Putamen (tissue), 1 donor: ENCODE measurements at places on chromosomes 3 and 15.

DNA sequence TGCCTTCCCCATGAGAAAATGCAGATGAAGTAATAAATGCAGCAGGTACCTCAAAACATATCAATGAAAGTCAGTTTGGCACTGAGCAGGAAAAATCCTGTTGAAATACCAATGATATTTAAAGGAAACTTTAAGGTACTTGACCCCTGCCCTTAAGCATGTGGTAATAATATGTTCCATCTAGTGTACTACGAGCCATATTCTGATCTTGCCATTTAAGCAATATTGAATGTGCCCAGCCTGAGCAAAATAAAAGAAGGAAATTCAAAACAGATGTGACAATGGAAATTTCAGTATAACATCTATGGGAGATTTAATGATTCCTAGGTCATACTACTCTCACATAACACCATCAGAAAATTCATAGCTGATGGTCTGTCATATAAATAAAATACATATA lies 191.8 kb upstream of the CGNL1 start:
- no peak for DNase-seq

DNA sequence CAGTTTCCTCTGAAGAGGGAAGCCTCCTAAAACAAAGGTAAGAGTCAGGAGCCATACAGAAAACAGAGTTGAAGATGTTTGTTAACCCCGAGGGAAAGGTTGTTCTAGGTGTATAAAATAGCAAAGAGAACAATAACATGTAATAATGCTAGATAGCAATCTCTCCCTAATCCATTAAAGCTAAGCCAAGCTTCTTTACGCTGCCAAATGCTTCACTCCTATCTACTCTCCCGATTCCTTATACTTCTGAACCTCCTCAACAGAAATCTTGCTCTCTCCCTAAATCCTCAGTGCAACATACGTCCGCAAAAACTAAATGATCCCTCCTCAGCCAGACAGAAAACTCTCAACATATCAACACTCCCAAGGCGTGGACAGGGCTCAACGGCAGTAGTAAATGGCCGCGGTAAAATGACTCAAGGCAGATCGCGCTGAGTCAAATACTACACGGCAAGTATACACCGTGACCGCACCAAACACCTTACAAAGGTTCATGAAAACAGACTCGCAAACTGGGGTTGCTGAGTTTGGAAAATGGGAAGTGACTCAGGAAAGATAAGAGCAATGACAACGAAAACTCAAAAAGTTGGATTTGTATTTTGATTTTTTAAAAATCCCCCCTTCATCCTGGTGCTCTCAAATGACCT lies 682 bp downstream of the CLDND1 start:
- DNase-seq = no peak

DNA sequence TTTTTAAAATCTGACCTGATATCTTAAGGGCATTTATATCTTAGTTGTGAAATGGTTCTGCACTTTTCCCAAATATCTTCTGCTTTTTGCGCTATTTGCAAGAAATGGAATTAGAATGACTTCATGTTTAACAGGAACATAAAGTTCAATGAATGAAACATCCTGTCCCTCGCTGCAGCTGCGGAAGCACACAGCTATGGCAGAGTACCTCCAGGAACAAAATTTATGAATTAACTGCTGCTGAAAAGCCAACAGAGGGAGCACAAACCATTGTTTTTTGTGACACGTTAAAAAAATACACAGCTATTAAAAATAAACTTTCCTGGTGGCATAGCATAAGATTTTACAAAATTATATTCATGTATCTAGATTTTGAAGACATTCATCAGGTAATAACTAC lies 404.4 kb upstream of the MDFIC2 start:
- peak; percentile 13 for DNase-seq

DNA sequence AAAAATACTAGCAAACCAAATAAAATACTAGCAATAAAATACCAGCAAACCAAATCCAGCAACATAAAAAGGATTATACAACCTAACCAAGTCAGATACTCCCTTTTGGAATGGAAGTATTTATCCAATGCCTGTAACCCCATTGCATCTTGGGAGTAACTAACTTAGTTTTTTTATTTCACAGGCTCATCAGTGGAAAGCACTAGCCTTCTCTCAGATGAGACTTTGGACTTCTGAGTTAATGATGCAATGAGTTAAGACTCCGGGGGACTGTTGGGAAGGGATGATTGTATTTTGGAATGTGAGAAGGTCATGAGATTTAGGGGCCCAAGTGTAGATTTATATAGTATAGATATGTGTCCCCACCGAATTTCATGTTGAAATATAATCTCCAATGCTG lies 41.2 kb downstream of the POLQ start:
- DNase-seq = no peak

GRCh38 chr3:131549340-131549739 lies 46.6 kb upstream of the MRPL3 start:
- DNase-seq = no peak

DNA sequence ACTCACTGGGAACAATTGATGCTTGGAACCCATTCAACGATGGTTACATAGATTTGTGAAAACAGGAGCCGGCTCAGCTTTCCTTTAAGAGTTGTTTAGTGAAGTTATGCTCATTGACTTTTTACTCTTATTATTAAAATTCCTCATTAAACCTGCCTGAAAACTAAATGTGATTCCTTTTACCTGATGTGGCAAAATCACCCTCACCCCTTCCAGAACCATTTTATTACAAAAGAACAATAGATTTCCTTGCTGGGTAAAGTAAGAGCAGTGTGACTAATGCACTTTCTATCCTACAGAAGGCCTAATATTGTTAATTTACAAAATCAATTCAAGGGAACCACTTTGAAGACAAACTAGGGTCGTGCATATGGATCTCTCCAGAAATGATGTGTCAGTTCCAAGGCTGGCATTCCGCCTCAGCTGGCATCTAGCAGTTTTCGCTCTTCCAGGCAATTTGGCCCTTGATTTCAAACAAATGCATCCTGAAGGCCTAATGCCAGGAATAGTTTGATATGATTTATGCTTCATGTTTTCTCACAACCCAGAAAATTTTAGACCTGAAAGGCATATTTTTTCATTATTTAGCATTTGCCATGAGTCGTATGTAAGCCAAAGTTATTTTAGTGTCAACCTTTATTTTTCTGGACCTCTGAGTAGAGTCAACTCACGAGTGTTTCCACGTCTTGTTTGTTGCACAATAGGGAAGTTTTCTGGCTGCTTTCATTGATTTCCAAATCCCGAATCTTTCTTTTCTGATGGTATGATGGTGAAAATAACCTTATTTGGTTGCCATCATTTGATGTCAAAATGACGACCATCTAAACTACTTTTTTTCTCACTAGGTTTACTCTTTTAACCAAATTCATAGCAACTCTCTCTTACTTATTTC lies 447.8 kb downstream of the MECOM start:
- DNase-seq = no peak

- DNase-seq = no peak
Observed at GRCh38 chr3:155417119-155417517, 123.6 kb upstream of the STRIT1 start.

- DNase-seq = no peak
Observed at GRCh38 chr3:153173758-153174516, 11.9 kb downstream of the RAP2B start.

- no peak for DNase-seq
Observed at GRCh38 chr3:144167634-144168033, 196.0 kb downstream of the DIPK2A start.

DNA sequence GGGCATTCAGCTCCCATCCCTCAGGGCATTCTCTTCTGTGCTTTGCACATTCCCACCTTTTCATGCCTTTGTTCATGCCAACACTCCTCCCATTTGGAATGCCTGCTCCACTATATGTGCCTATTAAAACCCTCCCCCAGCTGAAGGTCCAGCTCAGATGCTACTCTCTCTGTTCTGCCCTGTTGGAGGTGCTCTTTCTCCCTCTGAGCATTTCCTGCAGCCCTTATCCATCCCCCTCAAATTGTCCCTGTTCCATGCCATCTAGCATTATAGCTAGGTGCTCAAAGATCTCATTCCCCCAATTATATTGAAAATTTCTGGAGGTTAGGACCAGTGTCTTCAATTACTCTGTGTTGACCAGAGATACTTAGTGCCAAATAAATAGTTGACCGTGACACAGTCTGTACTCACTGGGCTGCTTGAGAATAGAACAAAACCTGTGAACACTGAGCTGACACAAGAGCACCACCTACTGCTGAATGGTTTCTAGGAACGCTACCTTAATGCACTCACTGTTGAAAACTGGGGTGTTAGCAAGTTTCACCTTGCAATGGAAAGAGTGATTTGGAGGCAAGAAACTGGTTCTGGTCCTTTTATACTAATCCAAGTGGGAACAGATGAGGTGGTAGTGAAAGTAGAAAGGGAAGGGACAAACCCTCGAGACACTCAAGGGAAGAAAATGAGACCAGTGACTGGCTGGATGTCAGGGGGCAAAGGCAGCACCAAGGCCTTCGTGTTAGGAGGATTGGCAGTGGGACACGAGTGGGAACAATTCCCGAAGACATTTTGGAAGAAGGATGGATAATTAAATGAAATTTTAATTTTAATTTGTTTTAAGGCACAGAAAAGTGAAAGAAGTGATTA lies 289.8 kb upstream of the ROPN1 start:
- DNase-seq = peak; percentile 28

DNA sequence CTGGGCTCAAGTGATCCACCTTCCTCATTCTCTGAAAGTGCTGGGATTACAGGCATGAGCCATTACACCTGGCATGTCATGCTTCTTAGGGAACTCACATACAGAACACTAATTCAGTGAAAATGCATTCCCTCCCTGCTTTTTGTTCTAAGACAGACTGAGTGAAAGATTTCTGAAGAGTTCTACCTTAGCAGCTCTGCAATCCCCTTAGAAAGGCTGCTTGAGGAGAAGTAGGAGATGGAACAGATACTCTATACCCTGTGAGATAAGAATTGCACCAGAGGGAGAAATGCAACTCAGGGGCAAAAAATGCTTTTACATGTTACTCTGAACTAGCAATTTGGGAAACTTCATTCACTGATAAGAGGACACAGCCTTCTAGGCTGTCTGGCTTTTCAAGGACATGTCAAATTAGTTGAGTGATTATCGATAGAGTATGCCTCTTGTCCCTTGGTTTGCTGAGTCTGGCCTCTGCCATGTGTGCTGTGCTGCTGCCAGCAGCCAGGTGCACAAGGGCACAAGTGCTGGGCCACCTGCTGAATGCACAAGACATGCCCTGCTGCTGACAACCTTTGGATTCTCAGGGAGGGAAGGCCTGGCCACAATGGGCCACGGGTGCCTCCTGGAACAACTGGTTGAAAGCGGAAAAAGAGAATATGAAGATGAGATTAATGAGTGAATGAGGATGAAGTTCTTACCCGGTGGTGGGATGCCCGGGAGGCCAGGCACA lies 17.8 kb downstream of the UQCC5 start:
- DNase-seq = no peak

DNA sequence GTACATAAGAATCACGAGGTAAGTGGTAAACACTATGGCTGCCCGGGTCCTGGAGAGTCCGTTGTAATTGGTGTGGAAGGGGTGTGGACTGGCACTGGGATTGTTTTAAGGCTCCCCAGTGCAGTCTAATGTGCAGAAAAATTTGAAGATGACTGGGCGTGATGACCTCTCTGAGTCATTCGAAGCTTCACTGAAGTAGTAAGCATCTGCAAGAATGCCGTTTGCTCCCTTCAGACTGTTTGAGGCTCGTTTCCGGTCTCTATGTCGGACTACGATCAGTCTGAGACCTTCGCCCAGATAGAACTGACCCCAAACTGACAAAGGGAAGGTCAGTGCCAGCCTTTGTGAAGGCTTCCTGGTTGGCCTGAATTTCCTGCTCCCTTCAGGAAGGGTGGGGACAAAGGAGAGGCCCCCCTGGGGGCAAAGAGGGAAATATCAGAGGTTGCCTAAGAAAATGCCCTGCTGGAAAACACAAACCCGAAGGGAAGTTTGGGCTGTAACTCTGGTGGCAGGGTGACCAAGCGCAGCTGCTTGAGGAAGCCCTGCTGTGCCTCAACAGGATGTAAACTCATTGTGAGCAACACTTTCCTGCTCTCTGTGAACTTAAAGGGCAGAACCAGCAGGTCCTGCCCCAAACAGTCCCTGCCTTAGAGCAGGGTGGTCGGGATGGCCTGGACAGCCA lies 34.6 kb downstream of the BTD start:
- no peak for DNase-seq

- DNase-seq = no peak
Observed at GRCh38 chr15:40510201-40510600, 39.4 kb downstream of the CHST14 start.
